Activated T-helper 2 cell treated with anti-CD3 and anti-CD28 coated beads, Interferon-gamma antibody, Interleukin-2, Interleukin-4, amounts not matched to agents 10 μg/mL and 5 μg/mL and 100 μg/mL, durations not matched to agents 14 hours and 24 hours and 36 hours (primary cell): ENCODE measurements at places on chromosomes 4 and X. TPM values are rescaled to one million over a fixed set of nuclear protein-coding genes. Genes with fewer than 3 reads are reported as not detected.

Gene VCX3B
- not detected in 2 replicates for total RNA-seq

DNA sequence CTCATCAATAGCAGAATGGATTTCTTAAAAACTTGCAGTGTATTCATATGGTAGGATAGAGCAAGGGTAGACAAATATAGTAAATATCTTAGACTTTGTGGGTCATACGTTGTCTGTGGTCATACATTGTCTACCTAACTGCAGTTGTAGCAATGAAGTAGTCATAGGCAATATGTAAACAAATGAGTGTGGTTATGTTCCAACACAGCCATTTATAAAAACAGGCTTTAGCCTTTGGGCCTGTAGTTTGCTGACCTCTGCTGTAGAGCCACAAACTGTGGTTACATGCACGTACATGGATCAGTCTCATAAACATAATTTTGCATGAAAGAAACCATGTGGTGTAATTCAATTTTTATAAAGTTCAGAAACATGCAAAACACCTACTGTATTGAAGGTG lies 98.9 kb downstream of the LARP1B start:
- DNase-seq, result no peak

GRCh38 chr4:60404027-60404426 lies 796.1 kb upstream of the ADGRL3 start:
- no peak for DNase-seq

DNA sequence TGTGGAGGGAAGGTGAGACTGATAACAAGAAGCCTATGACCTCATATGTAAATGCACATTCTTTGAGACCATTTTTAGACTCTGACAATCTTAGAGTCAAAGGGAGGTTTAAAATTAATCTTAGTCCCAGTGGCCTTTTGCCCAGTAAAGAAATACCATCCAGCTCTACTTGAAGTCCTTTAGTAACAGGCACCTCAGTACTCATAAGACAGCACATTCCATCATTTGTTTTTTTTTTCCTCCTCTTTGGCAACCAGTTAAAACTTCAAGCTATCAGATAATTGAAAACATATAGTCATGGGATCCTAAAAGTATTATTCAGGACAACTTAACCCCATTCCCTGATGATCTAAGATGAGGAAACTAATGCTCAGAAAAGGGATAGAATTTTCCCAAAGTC lies 4.6 kb downstream of the EDA2R start:
- DNase-seq, result no peak

DNA sequence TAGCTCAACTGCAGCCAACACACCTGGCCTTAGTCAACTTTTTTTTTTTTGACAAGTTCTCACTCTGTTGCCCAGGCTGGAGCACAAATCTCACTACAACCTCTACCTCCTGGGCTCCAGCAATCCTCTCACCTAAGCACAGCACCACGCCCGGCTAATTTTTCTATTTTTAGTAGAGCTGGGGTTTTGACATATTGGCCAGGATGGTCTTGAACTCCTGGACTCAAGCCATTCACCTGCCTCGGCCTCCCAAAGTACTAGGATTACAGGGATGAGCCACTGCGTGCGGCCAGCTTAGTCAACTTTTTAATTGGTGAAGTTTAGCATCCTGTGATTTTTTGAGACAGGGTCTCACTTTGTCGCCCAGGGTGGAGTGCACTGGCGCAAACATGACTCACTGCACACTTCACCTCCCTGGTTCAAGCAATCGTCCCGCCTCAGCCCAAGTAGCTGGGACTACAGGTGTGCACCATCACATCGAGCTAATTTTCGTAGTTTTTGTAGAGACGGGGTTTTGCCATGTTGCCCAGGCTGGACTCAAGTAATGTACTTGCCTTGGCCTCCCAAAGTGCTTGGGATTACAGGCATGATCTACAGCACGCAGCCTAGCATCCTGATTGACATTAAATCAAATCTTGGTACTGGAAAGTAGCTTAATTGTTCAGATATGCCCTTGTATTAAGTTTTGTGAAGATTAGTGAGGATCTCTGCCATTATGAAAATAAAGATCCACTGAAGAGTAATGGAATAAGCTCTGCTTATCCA lies 8.3 kb downstream of the HNRNPDL start:
- no peak for DNase-seq

DNA sequence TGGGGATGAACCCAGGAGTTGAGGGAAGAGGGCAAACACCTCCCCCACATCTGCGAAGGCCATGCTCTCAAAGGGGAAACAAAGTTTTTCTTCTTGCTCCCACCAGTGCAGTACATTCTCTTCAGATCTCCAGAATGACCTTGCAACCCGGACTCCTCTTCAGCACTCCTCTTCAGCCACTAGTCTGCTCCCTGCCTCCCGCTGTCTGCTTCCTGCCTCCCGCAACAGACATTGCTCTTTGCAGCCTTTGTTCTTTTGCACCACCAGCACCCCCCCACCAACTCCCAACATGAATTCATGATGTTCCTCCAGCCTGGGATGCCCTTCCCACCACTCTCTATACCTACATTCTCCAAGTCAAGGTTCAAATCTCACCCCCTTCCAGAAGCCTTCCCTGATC lies 32.1 kb downstream of the UTP14A start:
- DNase-seq, result no peak
